GM23248 (cell line): ENCODE measurements at places on chromosomes 5 and 9.

- no peaks in the 10 kb centered on the region for H3K4me1 ChIP-seq
- no peak overlapping the region for H3K4me3 ChIP-seq
- no peaks in the 10 kb centered on the region for H3K36me3 ChIP-seq
- H3K27ac ChIP-seq: no peak overlapping the region
- H3K27me3 ChIP-seq: peaks cover 20% of the 10 kb centered on the region; the same call in 1 of the 2 replicates
- no peak for DNase-seq
Observed at GRCh38 chr5:181168595-181169118, 21.3 kb downstream of the OR2V2 start.

GRCh38 chr5:179923436-179923835, 15.7 kb upstream of the TBC1D9B start:
- H3K4me3 ChIP-seq: no peak overlapping the region
- H3K27ac ChIP-seq: no peak overlapping the region
- no peak for DNase-seq
- H3K4me1 ChIP-seq: no peaks in the 10 kb centered on the region
- no peaks in the 10 kb centered on the region for H3K36me3 ChIP-seq
- H3K27me3 ChIP-seq: no peaks in the 10 kb centered on the region

DNA sequence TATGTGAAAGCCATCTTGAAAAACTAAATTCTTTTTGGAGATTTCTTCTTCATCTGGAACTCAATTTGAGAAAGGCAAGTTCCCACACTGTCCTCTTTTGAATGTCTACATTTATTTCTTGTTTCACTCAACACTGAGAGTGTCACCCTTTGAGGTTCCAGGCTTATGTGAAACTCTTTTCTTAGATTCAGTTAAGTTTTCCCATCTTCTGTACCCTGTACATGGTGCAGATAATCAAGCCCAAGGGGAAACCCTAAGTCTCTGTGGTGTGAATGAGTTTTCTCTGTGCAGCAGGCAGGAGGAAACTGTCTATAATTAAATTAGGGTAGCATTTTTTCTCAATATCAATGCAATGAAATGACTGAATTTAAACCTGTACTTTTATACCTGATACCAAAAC, 72.3 kb upstream of the PRLR start:
- H3K36me3 ChIP-seq: no peaks in the 10 kb centered on the region
- no peaks in the 10 kb centered on the region for H3K4me1 ChIP-seq

DNA sequence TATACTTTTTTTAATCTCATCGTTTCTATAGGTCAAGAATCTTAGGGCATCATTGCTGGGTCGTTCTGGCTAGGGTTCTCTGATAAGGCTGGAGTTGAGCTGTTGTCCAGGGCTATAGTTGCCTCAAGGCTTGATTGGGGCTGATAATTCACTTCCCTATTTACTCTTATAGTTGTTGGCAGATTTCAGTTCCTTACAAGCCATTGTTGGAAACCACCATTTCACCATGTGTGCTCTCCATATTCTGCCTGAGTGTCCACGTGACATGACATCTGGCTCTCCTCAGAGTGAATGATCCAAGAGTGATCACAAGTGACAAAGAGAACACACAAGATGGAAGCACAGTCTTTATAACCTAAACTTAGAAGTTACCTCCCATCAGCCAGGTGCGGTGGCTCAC, 852.2 kb downstream of the EFNA5 start:
- H3K36me3 ChIP-seq: no peaks in the 10 kb centered on the region
- H3K27me3 ChIP-seq: no peaks in the 10 kb centered on the region
- no peak overlapping the region for H3K4me3 ChIP-seq
- no peak overlapping the region for H3K27ac ChIP-seq

DNA sequence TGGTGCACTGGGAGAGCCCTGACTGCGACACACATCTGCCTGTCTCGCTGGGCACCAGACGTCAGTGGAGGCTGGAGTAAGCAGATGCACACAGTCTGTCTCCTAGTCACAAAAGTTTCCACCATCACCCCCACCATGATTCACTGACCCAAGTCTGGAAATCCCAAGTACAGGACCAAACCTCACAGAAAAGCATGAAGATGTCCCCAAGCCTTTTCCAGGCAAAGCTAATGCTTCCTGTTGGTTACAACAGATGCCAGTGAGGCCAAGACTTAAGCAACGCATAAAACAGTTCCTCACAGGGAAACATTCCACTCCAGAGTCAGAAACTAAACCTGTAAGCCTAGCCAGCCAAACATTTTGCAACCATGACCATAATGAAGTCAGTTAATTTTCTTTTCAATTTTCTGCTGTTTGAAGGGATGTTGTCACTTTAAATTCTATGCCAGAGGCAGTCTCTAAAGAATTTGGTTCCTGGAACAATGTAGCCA, 259.3 kb upstream of the SLC30A5 start:
- H3K4me1 ChIP-seq: no peaks in the 10 kb centered on the region
- no peak overlapping the region for H3K4me3 ChIP-seq
- H3K27me3 ChIP-seq: no peaks in the 10 kb centered on the region
- H3K27ac ChIP-seq: no peak overlapping the region

GRCh38 chr9:26169708-26170107, 491.5 kb upstream of the TUSC1 start:
- no peaks in the 10 kb centered on the region for H3K27me3 ChIP-seq
- peak overlapping the region; percentile 34 for H3K27ac ChIP-seq
- peak overlapping the region; percentile 6; the same call in 1 of the 2 replicates for H3K4me3 ChIP-seq

DNA sequence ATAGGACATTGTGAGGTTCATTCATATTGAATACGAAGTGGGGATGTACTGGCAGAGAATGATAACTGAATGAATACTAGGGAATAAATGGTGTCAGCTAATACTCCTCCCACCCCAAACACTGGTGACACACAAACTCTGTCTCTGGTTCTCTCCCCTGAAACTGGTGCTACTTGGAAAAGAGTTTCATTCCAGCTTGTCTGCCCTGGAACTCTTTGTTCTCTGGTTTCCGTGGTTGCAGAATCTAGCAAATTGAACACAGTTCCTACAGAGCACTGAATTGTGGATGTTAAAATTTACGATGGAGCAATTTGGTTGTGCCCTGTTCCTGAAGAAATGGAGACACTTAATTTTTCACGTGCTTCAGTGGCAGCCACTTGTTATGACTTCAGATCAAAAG, 181.7 kb downstream of the KCTD16 start:
- H3K36me3 ChIP-seq: no peaks in the 10 kb centered on the region
- no peak for DNase-seq
- H3K27ac ChIP-seq: no peak overlapping the region
- no peaks in the 10 kb centered on the region for H3K27me3 ChIP-seq
- H3K4me3 ChIP-seq: no peak overlapping the region

- peak overlapping the region; percentile 9; the same call in 1 of the 2 replicates for H3K27ac ChIP-seq
- H3K27me3 ChIP-seq: no peaks in the 10 kb centered on the region
- H3K4me1 ChIP-seq: peaks cover 7% of the 10 kb centered on the region; the same call in 1 of the 2 replicates
- H3K36me3 ChIP-seq: peaks cover 4% of the 10 kb centered on the region; the same call in 1 of the 2 replicates
Observed at GRCh38 chr5:424301-425110, 18.5 kb upstream of the EXOC3 start.

GRCh38 chr9:71704796-71705195, 63.5 kb downstream of the CEMIP2 start:
- H3K4me3 ChIP-seq: no peak overlapping the region
- peaks cover 6% of the 10 kb centered on the region for H3K4me1 ChIP-seq
- no peak overlapping the region for H3K27ac ChIP-seq
- peak; percentile 35 for DNase-seq
- no peaks in the 10 kb centered on the region for H3K27me3 ChIP-seq
- peaks cover 43% of the 10 kb centered on the region for H3K36me3 ChIP-seq

- H3K36me3 ChIP-seq: no peaks in the 10 kb centered on the region
- H3K4me3 ChIP-seq: no peak overlapping the region
- DNase-seq: peak; percentile 51
- H3K27ac ChIP-seq: peak overlapping the region; percentile 93
Observed at GRCh38 chr5:17187011-17187785, 30.2 kb upstream of the BASP1 start.

DNA sequence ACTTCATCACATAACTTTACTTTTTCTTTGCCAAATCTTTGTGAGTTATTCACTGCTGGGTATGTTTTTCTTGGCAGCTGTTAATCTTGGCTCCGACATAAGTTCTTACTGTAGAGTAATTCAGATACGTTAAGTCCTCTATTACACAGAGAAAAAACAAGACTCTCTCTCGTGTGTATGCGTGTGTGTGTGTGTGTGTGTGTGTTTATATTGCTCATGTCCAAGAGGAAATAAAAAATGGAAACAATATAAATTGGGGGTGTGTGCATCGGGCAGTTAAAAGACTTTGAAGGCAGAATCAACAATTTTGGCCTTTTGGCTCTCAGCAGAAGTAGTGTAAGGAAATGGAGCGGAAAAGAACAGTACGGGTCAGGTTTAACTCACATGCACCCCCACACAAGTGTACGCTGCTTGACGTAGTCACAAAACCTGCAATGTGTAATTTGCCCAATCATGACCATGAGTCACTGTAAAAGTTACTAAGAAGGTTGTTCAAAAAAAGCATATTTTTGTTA, 67.2 kb upstream of the IFNE start:
- H3K36me3 ChIP-seq: peaks cover 21% of the 10 kb centered on the region
- peaks cover 92% of the 10 kb centered on the region for H3K4me1 ChIP-seq
- H3K27me3 ChIP-seq: no peaks in the 10 kb centered on the region
- peak overlapping the region; percentile 85 for H3K4me3 ChIP-seq
